ENCODE measurements at places on chromosomes 4 and X.

- DNase-seq = no peak
Measured at GRCh38 chrX:100098660-100099375, 311.3 kb downstream of the PCDH19 start.

DNA sequence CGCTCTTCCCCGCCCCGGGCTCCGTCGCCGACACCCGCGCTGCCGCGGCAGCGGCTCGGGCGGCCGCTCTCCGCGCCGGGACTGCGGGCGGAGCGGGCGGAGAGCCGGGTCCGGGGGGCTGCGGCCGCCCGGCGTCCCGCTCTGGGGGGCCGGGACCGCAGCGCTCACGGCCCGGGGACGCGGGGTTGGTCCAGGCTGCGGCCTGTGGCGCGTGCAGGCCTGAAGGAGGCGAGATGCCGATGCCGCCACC, 492 bp downstream of the GALNT7 start:
- DNase-seq = peak; percentile 57

DNA sequence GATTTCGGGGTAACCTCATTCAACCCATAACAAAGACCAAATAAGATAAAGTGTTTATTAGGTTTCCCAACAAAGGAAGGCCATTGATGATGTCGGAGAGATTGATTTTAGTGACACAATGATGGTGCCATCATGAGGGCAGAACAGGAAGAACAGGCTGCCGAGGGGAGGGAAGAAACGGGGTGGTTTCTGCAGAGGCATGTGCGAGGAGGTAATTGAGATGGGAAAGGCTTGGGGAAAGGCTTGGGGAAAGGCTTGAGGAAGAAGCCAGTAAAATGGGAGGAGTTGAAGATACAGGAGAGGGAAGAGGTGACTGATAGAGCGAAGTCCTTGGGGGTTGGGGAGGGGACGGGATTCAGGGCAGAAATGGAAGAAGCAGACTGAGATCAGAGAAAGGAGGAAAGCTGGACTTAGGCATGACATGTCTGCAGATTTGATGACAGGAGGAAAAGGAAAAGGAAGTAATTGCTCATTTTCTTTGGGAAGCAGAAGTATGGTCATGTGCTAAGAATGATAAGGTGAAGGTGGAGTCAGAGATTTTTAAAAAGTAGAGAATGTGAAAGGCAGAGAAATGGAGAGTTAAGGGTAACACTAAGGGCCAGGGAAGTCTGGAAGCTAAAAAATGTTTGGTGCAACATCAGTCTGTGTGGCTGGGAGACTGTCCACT, 6.0 kb downstream of the HPSE start:
- DNase-seq = no peak

DNA sequence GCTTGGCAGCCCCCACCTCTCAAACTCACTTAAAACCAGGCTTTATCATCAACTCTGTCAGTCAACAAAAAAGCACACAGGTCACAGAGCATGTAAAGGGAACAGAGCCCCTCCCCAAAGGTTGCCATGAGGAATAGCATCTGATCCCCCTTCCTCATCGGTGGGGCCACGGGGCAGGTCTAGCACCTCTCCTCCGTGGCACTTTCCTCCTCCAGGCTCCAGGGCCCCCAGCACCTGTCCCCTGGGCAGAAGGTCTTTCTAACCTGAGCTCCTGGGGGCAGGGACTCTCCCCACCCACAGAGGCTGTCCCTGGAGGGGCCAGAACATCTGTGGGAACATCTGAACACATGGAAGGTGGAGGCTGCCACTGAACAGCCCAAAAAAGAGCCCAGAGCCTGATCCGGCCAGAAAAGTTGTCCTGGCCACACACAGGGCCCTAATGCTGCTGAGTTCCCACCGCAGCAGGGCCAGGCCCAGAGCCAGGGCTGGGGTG, 65.7 kb downstream of the ZFYVE28 start:
- peak; percentile 34 for DNase-seq

DNA sequence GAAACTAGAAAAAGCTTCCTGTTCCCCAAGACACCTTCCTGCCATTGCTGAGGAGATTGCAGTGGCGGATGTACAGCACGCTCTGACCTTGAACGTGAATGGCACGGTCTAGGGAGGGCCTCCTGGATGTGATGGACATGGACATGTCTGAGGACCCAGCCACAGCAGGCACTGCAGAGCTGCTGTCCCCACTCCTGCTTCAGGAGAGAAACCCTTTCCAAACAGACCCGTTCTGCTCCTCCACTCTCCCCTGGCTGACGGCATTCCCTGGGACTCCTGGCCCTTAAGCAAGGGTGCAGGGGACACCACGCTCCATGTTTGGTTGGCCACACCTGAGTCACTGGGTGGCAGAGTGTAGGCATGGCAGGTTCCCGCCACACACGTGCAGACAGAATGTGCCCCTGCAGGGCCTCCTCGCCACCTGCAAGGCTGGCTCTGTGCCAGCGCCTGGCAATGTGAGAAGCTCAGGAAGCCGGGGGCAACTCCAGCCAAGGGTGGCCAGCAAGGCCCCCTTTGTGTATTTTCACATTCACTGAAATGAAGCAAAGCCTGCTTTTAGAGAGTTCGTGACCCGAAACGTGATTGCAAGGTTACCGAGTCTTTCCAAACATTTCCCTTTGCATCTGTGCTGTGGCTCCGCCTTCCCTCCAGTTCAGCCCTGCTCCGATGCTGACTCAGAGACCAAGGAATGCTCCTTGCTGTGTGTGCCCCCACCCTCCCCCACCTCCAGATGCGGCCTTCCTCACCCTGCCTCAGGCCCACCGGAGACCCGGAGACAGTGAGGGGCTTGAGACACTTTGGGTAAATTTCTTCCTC, 46.1 kb downstream of the HTRA3 start:
- DNase-seq = peak; percentile 41

DNA sequence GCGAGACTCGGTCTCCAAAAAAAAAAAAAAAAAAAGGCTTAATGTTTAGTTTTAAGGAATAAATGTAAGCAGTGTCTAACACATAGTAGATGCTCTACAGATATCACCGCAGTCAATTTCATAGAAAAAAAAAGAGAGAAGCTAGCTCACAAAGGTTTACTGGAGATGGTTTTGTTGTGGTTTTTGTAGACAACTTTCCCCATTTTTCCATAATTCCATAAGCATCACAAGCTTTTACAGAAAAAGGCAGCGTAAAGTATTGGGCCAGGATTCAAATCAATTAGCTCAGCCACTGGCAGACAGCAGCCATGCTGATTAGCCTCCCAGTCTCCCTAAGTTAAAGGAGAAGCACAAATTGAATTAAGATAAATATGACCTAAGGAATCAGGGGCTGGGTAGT, 1.5 kb downstream of the GRSF1 start:
- DNase-seq = no peak

DNA sequence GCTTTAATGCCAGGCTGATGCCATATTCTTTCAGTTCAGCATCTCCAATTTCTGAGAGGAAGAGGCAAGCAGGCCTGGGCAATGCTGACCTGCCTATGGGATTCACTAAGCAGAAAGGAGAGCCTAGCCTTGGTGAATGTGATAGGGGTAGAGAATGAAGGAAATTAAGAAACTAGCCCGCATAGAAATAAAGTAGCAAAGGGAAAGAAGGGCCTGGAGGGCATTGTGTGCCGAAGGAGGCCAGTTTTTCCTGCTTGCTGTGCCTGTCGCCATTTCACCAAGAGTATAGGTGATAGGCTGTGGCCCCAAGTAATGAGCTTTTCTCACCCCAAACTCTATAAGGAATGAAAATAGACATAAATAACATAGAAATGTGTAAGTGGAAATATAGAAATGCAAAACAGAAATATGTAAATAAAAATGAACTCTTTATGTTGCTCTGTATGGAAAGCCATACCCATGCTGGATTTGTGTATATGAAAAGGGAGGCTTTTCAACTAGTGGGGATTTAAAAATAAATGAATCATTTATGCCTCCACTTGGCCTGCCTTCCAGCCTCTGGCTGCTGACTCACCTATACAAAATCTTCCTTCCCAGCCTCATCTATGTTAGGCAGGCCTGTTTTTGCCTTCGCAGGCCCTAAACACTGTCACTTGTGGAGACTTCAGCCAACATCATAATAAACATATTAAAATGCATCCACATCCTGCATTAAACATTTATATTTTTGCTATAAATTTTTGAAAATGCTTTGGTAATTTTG, 5.1 kb upstream of the OCRL start:
- DNase-seq = no peak

GRCh38 chrX:22278375-22278774, 5.7 kb downstream of the CBLL2 start:
- no peak for DNase-seq

GRCh38 chrX:24494647-24495075, 29.6 kb downstream of the PDK3 start:
- DNase-seq = no peak

GRCh38 chrX:146615628-146616348, 193.8 kb upstream of the CXorf51B start:
- no peak for DNase-seq

GRCh38 chr4:120918788-120919187, 3.7 kb downstream of the PRDM5 start:
- DNase-seq = no peak

All from activated naive CD4-positive, alpha-beta T cell treated with anti-CD3 and anti-CD28 coated beads, Interleukin-2, amount 50 U/mL, for 72 hours (primary cell).